CD4-positive, alpha-beta T cell treated with Interleukin-2 at 100 ng/mL for 4 hours (primary cell): ENCODE measurements at places on chromosomes 5 and 9.
A peak's percentile ranks its signal among the peaks of the same experiment; 100 is the strongest.

DNA sequence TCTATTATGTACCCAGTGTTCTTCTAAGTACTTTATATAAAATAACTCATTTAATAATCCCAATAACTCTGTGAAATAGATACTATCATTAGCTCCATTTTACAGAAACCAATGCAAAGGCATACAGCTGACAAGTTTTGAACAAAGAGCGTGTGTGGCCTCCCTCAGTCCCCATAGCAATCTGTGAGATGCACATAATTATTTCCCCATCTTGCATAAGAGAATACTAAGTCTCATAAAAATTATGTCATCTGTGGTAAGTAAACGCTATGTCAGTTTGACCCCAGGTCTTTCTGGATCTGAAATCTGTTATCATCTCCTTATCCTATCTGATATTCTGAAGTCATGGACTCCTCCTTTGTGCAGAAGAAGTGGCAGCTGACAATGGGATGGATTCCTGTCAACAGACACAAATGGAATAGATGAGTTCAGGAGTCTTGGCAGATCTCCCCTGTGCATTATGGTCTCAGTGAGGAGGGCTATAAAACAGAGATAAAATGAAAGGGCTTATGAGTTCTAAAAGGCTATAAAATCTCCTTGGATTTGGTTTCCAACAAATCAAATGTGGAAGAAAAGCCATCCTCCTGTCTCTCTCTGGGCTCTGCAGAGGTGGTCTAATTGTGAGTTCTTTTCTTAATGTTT, 162.5 kb upstream of the TLE4 start:
- no peak for DNase-seq

GRCh38 chr5:77168879-77169244, 41.6 kb upstream of the PDE8B start:
- no peak for DNase-seq

DNA sequence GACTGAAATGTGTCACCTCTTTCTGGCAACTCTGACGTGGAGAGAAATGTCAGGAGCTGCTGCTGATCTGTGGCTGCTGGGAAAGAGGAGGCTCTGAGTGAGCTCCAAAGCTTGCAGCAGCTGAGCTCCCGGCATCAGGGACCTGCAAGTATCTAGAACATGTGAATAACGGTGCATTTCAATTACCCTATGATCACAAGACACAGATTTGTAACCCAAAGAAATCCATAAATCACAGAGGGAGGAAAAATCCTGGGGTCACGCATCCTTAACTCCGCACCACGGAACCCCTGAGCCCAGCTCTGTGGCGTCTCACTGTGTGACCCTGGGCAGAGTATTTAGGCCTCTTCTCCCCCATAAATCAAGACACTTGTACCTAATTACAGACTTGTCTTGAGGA, 139.8 kb downstream of the IRX2 start:
- DNase-seq, result no peak

GRCh38 chr5:2184026-2184366, 301.3 kb upstream of the IRX4 start:
- no peak for DNase-seq

DNA sequence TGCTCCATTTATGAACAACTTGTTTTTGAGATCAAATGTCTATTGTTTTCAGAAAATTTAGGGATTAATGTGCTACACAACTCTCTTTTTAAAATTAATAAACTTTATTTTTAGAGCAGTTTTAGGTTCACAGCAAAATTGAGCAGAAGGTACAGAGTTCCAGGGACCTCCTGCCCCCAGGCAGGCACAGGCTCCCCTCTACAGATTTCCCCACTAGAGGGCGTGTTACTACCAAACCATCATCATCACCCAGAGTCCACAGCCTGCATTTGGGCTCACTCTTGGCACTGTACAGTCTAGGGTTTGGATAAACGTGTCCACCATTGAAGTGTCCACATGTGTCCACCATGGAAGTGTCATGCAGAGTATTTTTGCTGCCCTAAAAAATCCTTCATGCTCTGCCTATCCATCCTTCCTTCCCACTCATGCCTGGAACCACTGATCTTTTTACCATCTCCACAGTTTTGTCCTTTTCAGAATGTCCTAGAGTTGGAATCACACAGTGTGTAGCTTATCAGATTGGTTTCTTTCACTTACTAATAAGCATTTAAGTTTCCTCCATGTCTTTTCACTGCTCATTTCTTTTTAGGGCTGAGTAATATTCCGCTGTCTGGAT, 61.7 kb downstream of the MRPL36 start:
- DNase-seq, result peak; percentile 59

DNA sequence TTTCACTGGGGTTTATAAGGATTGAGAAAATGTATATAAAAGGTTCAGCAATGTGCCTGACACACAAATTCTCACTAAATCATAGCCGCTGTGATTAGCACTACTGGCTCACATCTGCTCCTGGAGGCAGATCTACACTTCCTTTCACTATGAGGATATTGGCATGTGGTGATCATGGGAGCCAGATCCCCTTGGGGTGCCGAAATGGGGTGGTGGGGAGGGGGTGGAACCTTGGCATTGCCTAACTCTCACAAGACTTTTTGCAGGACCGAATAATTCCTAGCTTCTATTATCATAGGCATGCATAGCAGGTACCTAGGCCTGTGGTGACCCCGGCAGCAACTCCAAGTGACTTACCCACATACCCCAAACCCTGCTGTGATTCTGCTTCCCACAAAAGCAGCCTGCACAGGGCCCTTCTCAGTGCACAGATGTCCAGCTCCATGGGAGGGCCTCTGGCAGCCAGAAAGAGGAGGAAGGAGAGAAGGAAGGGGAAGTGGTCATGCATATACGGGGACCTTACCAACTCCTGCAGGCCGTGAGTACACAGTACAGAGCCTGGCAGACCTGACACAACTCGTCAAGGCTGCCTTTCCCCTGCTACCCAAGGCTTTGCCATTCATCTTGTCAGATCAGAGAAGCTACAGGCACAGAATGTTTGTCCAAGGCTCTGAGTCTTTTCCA, 61.3 kb upstream of the IQGAP2 start:
- DNase-seq, result no peak

GRCh38 chr5:21817668-21818369, 1035.3 kb downstream of the CDH12 start:
- DNase-seq, result no peak

DNA sequence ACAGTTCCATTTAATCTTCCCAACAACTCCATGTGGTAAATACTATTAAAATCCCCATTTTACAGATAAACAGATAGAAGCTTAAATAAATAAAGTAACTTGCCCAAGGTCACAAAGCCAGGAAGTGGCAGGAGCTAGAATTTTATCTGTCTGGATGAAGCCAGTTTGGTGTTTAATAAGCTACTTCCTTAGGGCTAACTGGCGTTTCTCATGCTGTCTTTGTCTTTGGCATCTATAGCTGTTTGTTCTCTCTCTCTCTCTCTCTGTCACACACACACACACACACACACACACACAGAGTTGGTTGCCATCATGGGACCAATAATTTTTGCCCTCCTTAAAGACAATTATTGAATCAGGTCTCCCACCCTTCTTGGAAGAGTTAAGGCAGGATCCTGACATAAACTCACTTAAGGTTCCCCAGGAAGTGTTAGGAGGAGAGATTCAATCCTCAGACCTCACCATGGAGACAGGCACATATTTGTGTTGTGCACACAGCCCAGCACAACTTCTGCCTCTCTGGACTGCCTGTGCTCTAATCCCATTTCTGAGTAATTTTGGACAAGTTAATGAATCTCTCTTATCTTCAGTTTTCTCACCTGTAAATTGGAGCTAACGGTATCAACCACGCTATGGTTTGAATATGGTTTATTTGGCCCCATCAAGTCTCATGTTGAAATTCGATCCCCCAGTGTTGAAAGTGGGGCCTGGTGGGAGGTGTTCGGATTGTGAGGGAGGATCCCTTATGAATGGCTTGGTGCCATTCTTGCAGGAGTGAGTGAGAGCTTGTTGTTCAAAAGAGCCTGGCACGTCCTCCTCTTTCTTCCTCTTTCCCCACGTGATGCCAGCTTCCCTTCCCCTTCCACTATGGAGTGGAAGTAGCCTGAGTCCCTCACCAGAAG, 8.3 kb upstream of the ADRA1B start:
- DNase-seq, result no peak

GRCh38 chr9:14923701-14924100, 13.5 kb upstream of the FREM1 start:
- DNase-seq, result no peak

- DNase-seq, result no peak
Observed at GRCh38 chr5:109167586-109167985, 242.2 kb downstream of the PJA2 start.

DNA sequence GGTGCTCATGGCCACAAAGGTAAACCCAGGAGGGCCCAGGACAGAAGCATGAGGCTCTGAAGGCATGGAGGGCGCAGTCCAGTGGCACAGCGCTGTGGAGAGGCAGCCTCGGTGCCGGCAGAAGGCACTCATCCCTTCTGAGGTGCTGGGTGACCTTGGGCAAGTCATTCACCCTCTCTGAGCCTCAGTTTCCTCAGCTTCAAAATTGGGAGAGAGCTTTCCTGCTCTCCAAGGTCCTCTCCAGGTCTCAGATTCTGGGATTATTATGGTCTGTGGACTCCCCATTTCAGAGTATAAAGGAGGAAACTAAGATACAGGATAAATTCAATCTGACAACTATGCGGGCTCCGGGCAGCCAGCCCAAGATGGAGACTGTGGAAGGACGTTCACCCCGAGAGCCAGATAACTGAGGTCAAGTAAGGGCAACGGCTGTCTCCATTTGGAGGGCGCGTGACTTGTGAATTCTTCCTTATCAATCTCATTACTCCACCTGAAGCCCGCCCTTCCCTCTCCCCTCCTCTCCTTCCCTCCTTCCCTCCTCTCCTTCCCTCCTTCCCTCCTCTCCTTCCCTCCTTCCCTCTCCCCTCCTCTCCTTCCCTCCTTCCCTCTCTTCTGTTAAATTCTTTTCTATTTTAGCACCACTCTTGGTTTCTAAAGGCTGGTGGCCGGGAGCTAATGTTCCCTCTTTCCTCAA, 58.1 kb downstream of the LRSAM1 start:
- DNase-seq, result no peak

DNA sequence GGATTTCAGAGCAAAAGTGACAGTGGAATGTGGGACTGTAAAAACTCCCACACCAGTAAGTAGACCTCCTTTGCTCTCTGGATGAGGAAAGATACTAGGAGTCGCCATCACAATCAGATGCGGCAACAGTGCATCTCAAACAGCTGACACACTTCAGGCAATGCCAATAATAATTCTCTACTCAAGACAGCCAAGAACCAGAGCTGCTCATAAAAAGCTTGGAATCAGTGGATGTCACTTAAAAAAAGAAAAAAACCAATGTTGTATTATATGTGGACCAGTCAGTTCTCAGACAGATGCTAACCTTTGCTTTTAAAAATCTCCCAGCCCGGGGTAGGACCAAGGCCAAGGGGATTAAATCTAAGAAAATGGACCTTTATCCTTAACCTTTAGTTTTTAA, 185.0 kb downstream of the GNA14 start:
- no peak for DNase-seq

- no peak for DNase-seq
Observed at GRCh38 chr9:94644543-94644942, 5.2 kb upstream of the FBP1 start.

DNA sequence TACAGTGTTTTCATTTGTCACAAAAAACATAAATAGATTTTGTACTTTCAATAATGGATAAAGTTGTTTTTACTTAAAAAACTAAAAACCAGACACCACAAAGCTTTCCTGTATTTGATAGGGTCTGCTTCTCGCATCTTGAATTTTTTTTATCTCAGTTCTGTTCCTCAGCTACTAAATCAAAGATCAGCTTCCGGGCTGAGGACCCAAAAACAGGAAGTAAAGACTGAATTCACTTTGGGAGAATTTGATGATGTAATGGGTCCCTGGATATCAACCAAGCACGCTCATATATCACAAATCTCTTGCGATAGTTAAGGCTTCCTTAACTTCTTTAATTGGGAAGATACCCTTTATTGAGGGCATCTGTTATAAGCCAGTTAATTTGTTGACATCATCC, 24.1 kb downstream of the ITK start:
- DNase-seq, result no peak

- no peak for DNase-seq
Observed at GRCh38 chr9:1047591-1048230, 2.4 kb upstream of the DMRT2 start.
